Activated CD8-positive, alpha-beta memory T cell treated with anti-CD3 and anti-CD28 coated beads for 1 hour (primary cell): ENCODE measurements at places on chromosomes 3 and 15.

DNA sequence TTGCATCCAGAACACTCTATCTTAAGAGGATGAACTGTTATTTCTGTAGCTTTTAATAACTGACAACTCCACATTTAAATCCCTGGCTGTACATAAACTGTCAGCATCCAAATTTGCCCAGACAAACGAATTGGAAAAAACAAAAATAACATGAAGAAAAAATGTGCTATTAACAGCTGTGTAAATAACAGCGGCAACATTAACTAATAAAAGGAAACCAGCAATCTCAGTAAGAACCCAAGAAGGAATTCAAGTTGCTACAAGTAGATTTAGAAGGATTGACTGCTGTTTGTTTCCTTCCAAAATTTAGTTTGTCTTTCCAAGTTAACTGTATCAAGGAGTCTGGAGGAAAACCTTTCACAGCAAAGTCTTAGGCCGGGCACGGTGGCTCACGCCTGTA is 550.6 kb upstream of the MDFIC2 start:
- no peak for DNase-seq

DNA sequence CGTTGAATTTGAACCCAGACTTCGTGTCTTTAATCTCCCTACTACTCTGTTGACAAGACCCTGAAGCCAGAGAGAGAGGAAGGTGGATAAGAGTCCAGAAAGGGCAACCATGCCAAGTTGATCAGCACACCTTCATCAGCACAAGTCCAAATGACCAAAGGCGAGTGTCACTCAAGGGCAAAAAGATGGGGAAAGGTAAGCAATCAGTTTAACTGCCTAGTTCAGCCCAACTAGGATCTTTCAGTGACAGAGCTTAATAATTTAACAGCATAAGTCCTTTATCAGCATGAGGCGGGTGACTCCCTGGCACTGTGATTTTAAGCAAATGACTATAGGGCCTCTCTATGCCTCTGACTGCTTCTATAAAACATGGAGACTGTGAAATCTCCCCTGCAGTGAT is 6.2 kb downstream of the SUCLG2 start:
- DNase-seq, result no peak

DNA sequence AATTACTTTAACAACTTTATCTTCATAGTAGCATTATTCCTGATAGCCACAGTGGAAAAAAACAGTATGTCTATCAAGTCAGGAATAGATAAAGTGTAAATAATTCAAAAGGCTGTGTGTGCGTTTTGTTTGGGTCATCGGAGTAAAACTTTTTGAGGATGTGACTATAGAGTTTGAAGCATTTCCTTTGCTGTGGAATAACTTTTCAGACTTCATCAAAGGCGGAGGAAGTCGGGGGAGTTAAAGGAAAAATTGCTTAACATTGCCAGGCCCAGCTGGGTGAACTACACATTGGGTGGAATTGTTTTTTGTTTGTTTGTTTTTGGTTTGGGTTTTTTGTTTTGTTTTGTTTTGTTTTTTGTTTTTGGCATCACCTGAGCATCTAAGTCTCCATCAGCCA is 70.4 kb upstream of the CRTC3 start:
- no peak for DNase-seq

GRCh38 chr3:15486020-15486419 is 35.5 kb downstream of the COLQ start:
- no peak for DNase-seq

DNA sequence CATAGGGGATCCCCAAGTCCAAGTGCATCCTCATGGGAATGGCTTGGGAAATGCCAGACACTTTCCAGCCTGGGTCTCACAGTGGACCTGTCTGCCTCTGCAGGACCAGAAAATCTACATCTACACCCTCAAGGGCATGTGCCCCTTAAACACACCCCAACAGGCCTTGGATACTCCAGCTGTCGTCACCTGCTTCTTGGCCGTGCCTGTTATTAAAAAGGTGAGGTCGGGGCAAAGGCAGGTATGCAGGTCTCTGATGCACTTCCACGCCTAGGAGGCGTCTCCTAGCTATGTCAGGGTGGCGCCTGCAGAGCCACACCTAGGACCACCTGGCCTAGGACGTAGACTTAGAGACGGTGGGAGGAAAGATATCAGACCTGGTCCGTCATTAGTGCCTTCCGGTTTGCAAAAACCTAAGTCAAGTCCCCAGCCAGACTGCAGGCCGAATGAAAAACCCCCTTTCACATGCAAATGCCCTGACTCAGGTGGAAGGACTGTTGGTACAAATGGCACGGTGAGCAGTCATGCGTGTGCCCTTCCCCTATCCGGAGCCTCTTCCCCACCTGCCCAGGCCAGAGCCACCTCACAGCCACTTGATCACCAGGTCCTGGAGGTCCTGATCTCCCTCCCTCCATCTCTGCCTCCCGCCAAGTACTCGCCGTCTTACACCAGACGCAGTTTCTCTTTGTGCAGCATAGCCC is 143.5 kb downstream of the LRRK1 start:
- DNase-seq, result no peak

GRCh38 chr3:70120357-70120966 is 120.9 kb downstream of the SAMMSON start:
- no peak for DNase-seq
